ENCODE measurements at places on chromosomes 3 and 15.

DNA sequence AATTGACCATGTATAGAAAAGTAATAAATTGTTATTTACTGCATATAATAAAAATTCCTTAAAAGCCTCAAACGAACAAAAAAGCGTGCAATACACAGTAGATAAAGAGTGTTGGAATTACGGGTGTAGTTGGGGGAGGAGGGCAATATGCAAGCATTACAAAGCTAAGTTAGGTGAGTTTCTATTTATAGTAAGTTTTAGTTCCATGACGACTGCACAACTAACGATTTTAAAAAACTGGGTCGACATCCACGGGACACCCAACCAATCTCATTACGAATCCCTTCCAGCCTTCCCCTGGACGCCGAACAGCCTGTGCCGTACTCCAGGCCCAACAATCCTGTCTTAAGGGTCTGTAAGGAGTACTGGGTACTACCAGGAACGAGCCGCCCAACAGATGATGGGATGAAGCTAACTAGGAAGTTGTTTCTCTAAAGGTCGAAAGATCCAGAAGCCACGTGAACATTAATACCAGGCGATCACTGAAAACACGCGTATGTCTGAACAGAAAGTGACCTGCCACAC lies 677 bp downstream of the POLQ start:
- no peak for DNase-seq

GRCh38 chr15:62444104-62445022 lies 279.3 kb upstream of the C2CD4B start:
- DNase-seq: peak; percentile 73

GRCh38 chr3:188287762-188288505 lies 134.0 kb downstream of the LPP start:
- no peak for DNase-seq

GRCh38 chr15:100349696-100350433 lies 8.1 kb upstream of the ADAMTS17 start:
- no peak for DNase-seq

- DNase-seq: no peak
Measured at GRCh38 chr15:74041777-74042435, 40.4 kb downstream of the GOLGA6A start.

DNA sequence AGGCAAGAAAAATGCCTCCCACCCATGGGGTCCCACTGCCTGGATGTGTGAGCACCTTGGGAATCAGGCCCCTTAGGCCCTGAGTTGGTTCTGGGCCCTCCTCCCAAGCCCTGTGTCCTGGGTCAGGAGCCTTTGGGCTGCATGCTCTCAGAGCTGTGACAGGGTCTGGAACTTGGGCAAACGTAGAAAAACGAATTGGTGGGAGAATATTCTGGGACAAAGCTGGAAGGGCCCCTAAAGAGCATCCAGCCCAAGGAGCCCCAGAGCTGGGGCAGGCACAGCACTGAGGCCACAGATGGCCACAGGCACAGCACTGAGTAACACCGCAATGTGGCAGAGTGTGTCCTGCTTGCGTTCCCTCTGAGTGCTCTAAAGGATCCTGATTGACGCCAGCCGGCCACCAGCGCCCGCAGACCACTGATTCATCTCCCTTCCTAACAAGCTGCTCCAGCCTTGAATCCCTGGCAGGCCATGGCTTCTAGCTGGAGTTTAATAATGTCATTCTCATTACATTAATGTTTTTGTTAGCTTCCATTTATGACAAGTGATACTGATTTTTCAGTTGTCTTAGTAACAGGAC lies 18.6 kb upstream of the SEC13 start:
- DNase-seq: no peak

GRCh38 chr15:41304149-41304770 lies 28.1 kb downstream of the OIP5 start:
- DNase-seq: no peak

GRCh38 chr15:80087104-80087503 lies 27.6 kb downstream of the ZFAND6 start:
- DNase-seq: no peak

GRCh38 chr3:131564812-131565211 lies 62.0 kb upstream of the MRPL3 start:
- DNase-seq: no peak

DNA sequence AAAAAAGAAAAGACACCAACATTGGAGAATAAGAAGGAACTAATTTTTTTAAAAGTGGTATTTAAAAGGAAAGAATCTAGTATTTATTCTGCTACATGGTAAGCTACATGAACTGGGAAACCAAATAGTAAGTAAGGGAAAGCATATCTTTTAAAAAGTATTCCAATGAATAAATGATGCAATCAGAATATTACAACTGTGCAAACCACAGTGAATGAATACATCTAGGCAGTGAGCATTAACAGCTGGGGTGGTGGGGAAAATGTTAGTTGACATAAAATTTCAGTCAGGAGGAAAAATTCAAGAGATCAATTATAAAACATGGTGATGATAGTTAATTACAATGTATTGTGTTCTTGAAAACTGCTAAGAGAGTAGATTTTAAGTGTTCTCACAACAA lies 16.9 kb downstream of the ICE2 start:
- no peak for DNase-seq

DNA sequence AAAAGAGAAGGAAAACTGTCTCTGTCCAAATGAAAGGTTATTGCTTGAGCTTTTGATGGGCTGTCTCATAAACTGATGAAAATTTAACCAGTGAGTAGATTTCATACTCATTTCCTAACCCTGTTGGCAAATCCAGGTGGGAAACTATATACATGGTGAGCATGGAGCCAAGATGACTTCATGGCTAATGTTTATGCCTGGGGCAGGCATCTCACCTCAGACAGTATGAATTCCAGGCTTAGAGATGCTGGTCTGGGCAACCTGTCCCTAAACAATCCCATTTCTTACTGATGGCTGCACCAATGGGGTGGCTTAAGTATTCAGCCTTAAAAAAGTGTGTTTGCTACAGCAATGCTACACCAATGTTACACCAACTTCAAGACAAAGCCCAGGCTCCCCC lies 58.1 kb downstream of the SLTM start:
- no peak for DNase-seq

- no peak for DNase-seq
Measured at GRCh38 chr3:181715571-181716340, 4.0 kb downstream of the SOX2 start.

- no peak for DNase-seq
Measured at GRCh38 chr15:98391568-98391967, 256.8 kb upstream of the IGF1R start.

- DNase-seq: no peak
Measured at GRCh38 chr3:136135039-136135802, 60.9 kb downstream of the MSL2 start.

DNA sequence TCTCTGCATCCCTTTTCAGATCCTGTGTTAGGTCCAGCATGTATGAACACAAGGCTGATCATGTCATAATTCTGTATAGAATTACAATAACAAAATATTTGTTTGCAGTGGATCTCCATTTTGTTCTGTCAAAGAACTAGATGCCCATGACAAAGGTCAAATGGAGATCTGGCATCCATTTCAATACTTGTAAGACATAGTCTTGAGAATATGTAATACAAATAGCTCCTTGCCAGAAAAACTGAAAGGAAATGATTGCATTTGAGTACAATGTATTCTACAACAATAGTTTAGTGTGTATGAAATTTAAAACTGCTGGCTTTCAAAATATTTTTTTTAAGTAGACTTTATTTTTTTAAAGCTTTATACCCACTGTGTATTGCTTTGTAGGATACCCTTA lies 101.1 kb downstream of the CMSS1 start:
- DNase-seq: no peak

- DNase-seq: no peak
Measured at GRCh38 chr15:29623116-29623639, 199.1 kb downstream of the TJP1 start.

- no peak for DNase-seq
Measured at GRCh38 chr15:36414670-36415069, 164.8 kb upstream of the CDIN1 start.

GRCh38 chr3:170077361-170077760 lies 39.6 kb downstream of the GPR160 start:
- DNase-seq: no peak

- no peak for DNase-seq
Measured at GRCh38 chr15:34111488-34111887, 9.6 kb downstream of the PGBD4 start.

All from AG04449 (cell line).